Fibroblast of pulmonary artery (primary cell): ENCODE measurements at places on chromosomes 3 and 15.

- DNase-seq, result no peak
These were observed 104.4 kb downstream of the RPL22L1 start for GRCh38 chr3:170765419-170766078.

DNA sequence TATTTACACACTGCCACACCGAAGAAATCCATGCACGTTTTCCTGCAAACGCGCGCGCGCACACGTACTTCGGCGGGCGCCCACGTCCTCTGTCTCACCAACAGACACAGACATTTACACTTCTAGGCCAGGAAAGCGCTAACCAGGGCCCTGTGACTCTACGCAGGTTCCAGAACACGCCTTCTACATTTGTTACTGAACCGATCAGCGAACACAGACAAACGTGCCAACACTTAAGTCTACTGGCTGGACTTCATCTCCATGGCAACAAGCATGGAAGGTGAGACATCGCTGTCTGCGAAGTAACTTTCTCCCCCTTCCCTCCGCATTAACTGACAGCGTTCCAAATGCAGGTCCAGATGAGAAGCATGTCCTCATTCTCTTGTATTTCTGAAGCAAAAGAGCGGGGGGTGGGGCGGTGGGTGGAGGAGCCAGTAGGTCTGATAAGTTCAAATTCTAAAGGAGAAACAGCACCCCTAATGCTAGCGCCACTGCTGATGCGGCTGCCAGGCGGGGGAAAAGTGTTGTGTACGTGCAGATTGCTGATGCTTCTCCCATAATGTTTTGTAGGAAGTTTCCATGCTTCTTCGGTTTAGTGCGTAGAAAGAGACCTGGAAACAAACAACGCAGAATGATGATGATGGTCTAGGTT, at the start of gene CTXN2:
TSS of gene CTXN2 (plus strand) at position 92 of the 652 bp plus-strand sequence. CDS start 9,636 bp downstream, outside the sequence.
- no peak for DNase-seq

DNA sequence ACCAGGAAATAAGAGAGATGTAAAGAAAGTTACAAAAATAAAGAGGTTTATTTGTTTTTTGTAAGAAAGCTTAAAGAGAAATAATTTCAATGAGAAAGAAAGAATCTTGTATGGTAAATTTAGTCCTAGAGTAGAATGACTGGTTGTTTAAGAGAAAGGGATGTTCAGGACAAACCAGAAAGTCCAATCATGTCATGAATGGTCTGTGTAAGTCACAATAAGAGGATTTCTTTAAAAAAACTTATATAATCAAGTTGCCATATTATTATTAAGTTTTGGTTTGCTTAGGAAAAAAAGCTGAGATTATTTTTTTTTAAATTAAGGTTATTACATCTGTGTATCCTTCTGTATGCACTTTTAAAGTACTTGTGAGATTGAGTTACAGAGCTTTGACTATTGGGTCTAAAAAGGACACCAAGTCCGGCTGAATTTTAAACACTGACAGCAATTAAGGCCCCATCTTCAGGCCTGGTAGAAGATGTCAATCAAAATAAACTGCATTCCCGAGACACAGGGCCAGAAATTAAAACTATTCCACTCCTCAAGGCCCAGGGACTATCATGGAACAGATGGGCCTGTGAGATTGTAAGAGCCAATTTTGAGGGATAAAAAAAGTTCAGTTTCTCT, 12.2 kb downstream of the ERICH6 start:
- DNase-seq, result no peak

DNA sequence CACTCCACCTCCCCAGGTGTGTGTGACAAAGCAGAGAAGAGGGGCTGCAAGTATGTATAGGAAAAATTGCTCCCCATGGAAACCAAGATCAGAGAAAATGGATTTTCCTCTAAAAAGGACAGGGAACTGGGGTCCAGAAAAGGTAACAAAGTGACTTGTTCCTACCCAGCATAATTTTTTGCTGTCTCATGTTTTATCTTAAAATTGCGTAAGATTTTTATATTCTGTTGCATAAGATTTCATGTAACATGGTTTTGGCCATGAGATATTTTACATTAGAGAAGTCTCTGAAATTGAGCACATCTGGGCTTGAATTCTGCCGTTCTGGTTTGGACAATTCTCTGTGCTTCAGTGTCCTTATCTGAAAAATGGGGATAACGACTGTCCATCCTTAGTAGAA, 335.7 kb upstream of the RORA start:
- DNase-seq, result no peak

GRCh38 chr3:136142592-136142991, 53.5 kb downstream of the MSL2 start:
- DNase-seq, result peak; percentile 71

GRCh38 chr3:113034011-113034410, 43.2 kb downstream of the GTPBP8 start:
- peak; percentile 22 for DNase-seq

- peak; percentile 33 for DNase-seq
These were observed 3.0 kb downstream of the ISL2 start for GRCh38 chr15:76339305-76340197.

- no peak for DNase-seq
These were observed 74.5 kb upstream of the UBE2E2 start for GRCh38 chr3:23128655-23129054.

DNA sequence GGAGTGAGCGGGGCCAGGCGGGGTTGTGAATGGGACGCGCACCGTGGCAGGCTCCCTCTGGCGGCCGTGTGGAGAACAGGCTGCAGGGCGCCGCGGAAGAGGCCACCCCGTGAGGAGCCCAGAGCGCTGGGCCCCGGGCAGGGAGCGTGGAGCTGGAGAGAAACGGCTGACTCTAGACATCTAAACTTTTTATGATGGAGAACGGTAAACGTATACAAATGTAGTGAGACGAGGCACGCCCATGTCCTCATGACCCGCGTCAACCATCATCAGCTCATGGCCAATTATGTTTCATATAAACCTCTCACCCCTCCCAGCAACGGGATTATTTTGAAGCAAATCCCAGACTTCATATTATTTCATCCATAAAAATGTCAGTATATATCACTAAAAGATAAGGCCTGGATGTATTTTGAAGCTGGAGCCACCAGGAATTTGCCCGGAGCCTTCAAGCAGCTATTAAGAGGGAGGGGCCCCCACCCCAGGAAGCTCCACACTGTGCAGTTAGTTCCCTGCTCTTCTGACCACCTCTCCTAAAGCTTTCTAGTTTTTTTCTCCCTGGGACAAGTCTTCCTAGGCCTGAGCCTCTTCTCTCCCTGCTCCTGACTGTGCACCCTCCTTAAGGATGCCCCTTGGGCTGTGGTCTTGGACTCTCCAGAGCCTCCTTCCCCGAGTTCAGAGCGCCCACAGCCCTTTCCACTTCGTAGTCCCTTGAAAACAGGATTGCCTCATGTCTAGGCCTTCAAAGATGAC, 149.5 kb downstream of the SMAD6 start:
- DNase-seq, result peak; percentile 86

GRCh38 chr15:64921711-64922110, 10.0 kb downstream of the ANKDD1A start:
- no peak for DNase-seq

GRCh38 chr3:153577059-153577736, 415.2 kb downstream of the RAP2B start:
- no peak for DNase-seq

DNA sequence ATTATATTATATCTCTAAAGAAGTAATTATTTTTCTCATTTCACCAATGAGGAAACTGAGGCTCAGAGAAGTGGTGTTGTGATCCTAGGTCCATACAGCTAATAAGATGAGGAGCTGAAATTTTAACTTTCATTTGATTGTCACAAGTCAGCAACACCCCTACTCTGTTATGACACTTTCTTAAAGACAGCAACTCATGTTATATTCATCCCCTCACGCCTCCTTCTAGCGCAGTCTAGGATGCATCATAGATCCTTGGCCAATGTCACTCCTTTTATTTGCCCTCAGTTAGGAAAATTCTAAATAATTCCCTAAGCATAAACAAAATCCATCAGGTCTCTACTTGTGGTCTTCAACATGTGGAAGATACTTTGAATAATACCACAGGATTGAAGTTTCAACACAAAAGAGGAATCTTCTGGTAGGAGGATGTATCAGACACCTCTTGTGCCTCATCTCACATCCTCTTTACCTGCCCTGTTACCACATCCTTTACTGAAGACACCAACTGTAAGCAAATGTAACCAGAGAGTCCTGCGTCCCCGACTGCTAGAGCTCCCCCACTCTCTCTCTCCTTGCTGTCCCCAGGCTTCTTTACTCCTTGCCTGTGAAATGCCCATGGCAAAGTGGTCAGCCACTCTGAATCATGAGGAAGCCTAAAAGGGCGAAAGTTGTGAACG, 53.7 kb downstream of the TRIM42 start:
- DNase-seq, result no peak

DNA sequence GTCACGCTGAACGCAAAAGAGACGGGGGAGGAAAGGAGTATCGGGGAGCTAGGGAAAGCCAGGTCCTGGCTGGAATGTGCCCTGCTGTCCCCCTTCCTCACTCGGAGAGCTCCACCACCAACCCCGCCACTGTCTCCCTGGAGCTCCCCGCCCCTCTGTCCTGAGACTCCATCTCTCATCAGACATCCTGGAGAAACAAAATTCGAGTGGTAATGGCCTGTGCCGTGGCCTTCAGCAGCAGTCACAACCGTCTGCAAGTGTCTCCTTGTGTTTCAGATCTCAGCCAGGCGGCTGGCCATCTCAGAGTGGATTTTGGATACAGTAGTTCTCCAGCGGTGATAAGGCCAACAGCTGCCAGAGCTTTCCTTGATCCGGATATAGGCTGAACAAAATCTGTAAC, 76.9 kb downstream of the OCA2 start:
- no peak for DNase-seq

GRCh38 chr15:91572110-91572509, 281.4 kb upstream of the SLCO3A1 start:
- DNase-seq, result peak; percentile 69

- peak; percentile 8 for DNase-seq
These were observed 37.9 kb downstream of the ACAD9 start for GRCh38 chr3:128917291-128917690.

GRCh38 chr15:36363335-36363734, 216.1 kb upstream of the CDIN1 start:
- peak; percentile 76 for DNase-seq

GRCh38 chr15:57463360-57463759, 87.1 kb downstream of the CGNL1 start:
- DNase-seq, result no peak

- no peak for DNase-seq
These were observed 95.6 kb upstream of the LIPC start for GRCh38 chr15:58336161-58336560.

- no peak for DNase-seq
These were observed 6.1 kb downstream of the RASSF1 start for GRCh38 chr3:50334339-50335075.

DNA sequence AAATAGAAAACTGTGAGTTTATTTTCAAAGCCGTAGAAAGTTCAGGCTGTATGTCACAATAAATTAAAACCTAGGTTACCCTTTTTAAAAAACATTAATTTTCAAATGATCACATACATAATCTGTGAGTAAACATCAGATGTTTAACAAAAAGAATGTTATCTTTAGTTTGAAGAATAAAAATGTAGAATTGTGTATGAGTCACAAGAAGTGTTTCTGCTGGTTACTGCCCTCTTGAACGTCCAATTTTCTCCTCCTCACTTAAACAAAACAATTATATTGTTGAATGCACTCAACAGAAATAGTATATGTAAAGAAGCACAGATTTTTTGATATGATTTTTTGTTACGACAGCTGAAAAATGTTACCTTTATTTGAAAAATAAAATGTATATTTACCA, 855.1 kb downstream of the ROBO1 start:
- DNase-seq, result peak; percentile 18

- DNase-seq, result no peak
These were observed 11.1 kb upstream of the TPRG1 start for GRCh38 chr3:189160519-189161309.

DNA sequence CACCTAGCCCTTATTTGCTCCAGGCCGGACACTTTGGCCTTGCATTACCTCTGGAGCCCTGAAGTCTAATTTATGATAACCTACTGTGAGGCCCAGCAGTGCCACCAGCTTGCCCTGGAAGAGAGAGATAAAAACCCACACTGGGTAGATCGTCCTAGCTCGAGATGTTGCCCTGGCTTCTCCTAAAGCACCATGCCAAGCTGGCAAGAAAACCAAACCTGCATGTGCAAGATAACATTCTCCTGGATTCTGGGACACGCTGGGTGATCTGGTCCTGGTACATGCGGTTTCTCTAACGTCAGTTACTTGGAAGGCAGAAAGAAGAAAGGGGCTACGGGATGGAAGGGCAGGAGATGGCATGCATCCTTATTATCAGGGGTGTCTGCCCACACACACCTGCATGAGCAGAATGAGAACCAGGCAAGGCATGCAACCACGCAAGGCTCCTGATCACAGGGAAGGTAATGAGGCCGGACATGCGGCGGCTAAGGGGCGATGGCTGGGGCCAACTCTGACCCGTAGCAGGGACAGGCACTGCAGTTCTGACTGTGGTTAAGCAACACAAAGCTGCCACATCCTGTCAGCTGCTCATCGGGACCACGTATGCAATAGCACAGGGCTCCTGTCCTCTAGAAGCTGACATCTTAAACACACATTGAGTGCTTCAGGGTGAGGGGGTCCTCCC, 73.0 kb downstream of the OXNAD1 start:
- DNase-seq, result no peak

GRCh38 chr3:149277331-149277813, 55.7 kb upstream of the CP start:
- DNase-seq, result peak; percentile 67

- no peak for DNase-seq
These were observed 252.1 kb downstream of the DOCK3 start for GRCh38 chr3:50926868-50927267.

- DNase-seq, result peak; percentile 56
These were observed 5.7 kb upstream of the MAPK6 start for GRCh38 chr15:52013151-52013791.

- DNase-seq, result peak; percentile 26
These were observed 81.5 kb downstream of the GAP43 start for GRCh38 chr3:115704661-115705338.

GRCh38 chr3:124318656-124319055, 326.7 kb upstream of the ROPN1 start:
- DNase-seq, result no peak

DNA sequence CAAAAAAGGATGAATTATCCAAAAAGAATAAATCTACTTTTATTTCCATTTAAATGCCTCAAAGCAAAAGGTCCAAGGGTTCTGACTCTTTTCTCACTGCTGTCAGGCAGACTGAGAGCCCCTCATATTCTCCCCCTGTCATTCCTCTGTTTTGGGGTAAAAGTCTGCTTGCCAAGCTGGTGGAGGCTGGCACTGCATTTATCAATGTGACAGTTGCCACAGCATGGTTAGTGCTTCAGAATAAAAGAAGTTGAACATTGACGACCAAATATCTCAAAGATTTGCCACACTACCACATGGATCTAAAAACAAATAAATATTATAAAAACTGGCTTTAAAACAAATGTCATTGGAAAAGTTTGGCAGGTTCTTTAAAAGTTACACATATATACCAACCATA, 89.2 kb upstream of the SNRK start:
- DNase-seq, result no peak

DNA sequence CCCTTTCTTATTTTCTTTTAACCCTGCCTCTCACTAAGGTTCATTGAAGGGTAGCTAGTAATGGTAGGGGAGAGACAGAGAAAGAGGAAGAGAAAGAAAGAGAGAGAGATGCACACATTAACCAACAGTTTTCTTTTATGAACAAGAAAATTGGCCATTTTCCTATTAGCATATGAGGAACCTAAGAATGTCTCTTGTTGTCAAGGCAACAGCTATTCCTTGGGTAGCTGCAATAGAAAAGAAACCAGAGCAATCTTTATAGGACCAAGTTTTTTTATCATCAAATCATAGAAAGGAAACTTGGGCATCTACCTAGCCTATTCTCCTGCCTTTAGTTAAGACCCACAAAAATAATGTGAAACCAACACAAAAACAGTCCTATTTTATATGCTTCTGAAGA, 15.0 kb upstream of the CCDC39 start:
- no peak for DNase-seq
